ENCODE measurements at places on chromosomes 6 and 20.

- no peak for DNase-seq
These were observed 17.3 kb downstream of the VSTM2L start for GRCh38 chr20:37920270-37920669.

DNA sequence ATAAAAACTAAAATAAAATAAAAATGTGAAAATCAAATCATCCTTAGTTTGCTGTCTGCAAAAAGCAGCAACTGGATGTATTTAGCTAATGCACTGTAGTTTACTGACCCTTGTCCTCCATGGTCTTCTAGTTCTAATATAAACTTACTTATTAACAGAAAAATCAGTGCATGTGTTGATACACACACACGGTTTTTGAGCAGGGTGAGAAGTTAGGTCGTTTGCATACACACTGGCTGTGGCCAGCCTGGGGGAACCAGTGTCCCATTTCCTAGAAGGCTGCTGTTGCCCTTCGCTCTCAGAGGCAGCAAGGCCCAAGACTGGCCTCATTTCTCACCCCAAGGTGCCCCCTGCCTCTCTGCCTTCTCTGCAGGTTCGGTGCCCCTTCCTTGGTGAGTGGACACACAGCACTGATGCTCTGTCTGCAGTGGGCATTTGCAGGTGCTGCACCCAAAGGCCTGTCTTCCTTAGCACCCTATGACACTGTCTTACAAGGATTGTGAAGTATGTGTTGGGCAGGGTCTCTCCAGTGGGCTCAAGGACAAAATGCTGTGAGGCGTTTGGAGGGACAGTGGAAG lies 168.5 kb downstream of the SCP2D1 start:
- DNase-seq, result no peak

GRCh38 chr20:48467622-48468021 lies 360.2 kb downstream of the PREX1 start:
- DNase-seq, result peak; percentile 7

GRCh38 chr6:69064226-69064625 lies 429.1 kb downstream of the ADGRB3 start:
- DNase-seq, result peak; percentile 34

DNA sequence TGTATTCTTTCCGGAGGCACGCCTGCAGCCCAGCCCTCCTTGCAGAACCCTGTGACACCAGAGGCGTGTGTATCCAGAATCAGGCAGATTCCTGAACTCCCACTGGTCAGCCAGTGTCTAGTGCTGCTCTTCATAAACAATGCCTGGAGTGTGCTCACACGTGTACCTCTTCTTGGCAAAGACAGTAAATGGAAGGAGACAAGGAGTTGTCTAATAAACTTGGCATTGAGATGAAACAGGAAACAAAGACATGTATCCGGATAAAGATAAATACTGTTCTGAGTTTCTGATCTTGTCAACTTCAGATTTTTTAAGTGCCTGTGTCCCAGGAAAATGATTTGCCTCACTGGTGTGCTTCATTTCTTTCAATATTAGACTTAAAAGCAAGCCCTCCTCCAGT lies 1.7 kb downstream of the RPS6KA2 start:
- no peak for DNase-seq

DNA sequence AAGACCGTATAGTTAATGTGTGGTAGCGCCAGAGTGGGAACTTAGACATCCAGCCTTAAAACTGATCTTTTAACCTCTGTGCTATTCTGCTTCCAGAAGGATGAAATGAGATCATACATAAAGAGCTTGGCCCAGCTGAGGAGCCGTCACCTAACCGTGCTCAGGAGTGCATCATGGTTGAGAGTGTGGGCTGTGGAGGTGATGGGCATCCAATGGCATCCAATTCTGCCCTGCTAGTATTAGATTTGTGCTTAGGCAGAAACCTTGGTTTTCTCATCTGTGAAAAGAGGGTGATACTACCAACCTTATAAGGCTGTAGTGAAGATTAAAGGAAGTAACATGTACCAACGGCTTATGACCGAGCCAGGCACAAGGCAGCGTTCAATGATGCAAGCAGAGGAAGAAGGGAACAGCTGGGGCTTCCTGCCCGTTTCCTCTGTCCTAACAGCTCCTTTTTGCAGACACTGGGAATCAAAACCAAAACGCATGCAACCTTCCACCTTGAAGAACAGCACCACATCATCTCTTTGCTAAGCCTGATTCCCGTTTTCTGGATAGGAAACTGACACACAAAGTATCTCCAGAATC lies 1.3 kb downstream of the SLC22A16 start:
- no peak for DNase-seq

- DNase-seq, result no peak
These were observed 6.0 kb downstream of the MKKS start for GRCh38 chr20:10428008-10428407.

DNA sequence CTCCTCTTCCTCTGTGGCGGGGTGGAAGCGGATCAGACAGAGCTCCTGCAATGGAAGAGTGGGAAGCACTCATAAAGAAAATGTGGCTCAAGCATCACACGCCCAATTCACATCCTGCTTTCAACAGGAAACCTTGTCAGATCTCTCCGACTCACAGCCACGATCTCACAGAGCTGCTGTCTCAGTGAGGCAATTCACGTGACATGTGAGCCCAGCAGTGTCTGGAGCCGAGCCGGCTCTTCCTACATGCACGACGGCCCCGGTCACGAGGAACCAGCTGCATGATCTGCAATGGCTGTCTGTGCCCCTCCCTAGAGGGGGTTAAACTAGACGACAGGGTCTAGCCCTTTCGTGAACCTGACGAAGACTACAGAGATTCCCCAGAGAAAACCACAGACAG lies 29.5 kb upstream of the TCFL5 start:
- DNase-seq, result no peak

DNA sequence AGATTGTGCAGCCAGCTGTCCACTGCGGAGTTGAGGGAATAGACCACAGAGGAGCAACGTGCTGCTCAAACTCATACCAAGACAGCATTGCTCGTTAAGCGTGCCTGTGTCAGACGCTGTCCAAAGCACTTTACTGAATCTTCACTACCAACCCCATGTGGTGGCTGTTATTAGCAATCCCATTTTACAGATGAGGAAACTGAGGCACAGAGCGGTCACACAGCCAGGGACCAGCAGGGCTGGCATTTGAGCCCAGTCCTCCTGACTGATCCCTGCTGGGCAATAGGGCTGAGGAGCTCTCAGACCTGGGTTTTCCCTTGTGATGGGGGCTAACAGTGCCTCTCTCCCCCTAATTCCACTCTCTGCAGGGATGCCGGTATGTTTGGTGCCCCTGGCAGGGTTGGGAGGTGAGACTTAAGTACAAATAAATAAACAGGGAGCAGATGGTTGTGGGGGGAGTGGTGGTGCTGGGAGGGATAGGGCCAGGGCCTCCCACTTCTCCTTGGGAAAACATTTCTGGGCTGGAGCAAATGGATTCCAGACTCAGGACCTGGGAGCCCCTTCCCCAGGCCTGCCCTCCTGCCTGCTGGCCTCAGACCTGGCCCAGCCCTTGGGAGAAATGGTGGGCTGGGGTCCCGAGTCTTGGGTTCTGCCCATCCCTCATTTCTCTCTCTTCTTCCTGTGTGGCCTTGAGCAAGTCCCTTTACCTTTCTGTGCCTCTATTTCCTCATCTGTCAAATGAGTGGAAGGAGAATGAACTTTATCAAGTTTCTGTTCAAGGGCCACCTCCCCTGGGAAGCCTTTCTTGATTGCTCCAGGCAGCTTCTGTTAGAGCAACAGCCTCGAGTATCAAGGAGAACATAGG lies 17.7 kb downstream of the SRXN1 start:
- DNase-seq, result no peak

DNA sequence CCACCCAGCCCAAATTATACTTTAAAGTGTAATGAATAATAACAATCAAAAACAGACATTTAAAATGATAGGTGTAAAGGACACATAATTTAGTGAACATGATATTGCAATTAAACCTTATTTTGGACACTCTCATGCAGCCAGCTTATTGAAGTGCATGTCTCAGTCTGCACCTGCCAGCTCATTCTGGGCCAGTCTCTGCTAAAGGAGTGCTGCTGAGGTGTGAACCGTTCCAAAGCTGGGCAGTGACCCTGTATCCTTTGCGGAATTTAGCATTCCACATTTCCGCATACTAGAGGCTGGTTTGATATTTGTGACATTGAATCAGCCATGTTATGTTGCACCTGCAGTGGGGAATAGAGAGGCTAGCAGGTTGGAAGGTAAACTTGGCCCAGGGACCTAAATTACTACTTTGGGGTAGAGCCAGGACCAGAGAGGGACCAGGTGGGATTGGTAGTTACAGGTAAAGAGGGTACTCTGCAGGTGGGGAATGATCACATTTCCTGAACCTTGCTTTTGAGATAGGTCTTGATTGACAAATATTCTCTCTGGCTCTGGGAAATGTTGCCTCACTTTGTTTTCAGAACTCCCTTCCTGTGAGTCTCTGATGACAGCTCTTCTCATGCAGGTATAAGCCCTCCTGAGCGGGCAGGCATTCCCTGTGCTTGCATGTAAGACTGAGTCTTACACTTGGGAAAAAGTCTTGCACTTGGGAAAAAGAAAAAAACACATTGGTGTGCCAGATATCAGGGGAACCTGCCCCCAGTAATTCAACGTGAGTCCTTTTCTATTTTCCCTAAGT lies 26.2 kb downstream of the TULP4 start:
- DNase-seq, result no peak

DNA sequence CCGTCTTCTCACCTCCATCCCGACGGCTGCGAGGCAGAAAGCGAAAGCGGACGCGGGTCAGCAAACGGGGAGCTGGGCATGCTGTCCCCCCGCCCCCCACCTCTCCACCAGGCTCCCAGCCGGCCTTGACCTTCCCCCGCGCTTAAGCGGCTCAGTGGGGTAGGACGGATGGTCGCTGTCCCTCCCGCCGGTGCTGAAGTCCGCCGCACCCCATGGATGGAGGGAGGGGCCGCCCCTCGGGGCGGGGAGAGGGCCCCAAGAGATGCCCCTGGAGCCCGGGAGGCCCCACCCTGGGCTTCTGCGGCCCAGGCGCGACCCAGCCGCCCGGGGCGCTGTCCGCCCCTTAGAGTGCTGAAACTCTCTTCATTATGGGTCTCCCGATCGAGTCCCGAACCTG lies at the start of gene KCNB1:
KCNB1 (minus strand) TSS at position 48 of the 397 bp plus-strand sequence. CDS start 188 bp downstream, outside the sequence.
- DNase-seq, result peak; percentile 90

- DNase-seq, result no peak
These were observed 27.3 kb downstream of the RRBP1 start for GRCh38 chr20:17654649-17655285.

GRCh38 chr6:125528621-125529041 lies 220.8 kb upstream of the HEY2 start:
- DNase-seq, result no peak

GRCh38 chr6:75188221-75188925 lies 17.5 kb downstream of the COL12A1 start:
- DNase-seq, result no peak

DNA sequence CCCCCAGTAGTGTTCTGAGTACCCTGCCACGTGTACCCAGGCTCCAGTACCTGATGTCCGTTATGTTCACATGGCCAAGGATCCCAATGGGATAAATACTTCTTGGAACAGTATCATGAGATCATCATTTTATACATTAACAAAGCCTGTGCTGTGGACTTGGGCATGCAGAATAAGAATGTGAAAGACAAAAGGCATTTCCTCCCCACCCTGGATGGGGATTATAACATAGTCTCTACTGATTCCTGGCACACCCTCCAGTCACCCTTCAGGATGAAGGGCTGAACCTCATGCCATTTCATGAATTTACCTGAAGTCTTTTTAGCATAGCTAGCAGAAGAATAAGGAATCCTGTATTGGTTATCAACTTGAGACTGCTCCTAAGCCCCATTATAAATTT lies 2.8 kb downstream of the TNFRSF21 start:
- DNase-seq, result no peak

GRCh38 chr20:44594730-44595129 lies 12.4 kb downstream of the PKIG start:
- DNase-seq, result peak; percentile 42

DNA sequence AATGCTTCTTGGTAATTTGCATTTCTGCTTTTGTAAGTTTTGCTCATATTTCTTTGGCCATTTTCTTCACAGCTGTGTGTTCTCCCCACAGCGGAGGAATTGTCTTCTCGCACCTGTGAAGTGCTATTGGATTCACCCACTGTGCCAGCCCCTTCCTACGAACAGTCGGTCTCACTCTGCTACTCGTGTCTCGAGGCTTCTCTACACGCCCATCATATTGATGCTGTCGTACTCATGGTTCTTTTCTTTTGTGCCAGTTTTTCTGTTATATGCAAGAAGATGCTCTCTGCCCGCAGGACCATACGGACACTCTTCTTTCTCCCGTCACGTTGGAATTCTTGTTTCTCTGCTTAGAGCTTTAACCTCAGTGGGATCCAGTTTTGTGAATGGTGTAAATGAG lies 200.3 kb downstream of the DLL1 start:
- no peak for DNase-seq

GRCh38 chr6:147559006-147559405 lies 50.5 kb downstream of the SAMD5 start:
- DNase-seq, result peak; percentile 80

- DNase-seq, result no peak
These were observed 129.3 kb upstream of the PDE7B start for GRCh38 chr6:135722190-135722589.

GRCh38 chr6:151242420-151242861 lies 2.7 kb downstream of the AKAP12 start:
- peak; percentile 52 for DNase-seq

- no peak for DNase-seq
These were observed 331.7 kb downstream of the FARS2 start for GRCh38 chr6:5592886-5593519.

DNA sequence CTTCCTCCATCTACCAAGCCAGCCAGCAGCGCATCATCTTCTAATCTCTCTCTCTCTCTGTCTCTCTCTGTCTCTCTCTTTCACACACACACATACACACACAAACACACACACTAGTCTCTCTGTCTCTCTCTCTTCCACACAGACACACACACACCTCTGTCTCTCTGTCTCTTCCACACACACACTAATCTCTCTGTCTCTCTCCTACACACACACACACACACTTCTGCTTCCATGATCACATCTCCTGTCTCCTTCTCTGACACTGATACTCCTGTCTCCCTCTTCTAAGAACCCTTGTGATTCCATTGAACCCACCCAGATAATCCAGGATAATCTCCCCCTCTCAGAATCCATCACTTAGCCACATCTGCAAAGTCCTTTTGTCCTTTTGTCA lies 181.3 kb downstream of the NFATC2 start:
- no peak for DNase-seq

GRCh38 chr6:13624871-13625288 lies 9.7 kb downstream of the NOL7 start:
- DNase-seq, result peak; percentile 6

DNA sequence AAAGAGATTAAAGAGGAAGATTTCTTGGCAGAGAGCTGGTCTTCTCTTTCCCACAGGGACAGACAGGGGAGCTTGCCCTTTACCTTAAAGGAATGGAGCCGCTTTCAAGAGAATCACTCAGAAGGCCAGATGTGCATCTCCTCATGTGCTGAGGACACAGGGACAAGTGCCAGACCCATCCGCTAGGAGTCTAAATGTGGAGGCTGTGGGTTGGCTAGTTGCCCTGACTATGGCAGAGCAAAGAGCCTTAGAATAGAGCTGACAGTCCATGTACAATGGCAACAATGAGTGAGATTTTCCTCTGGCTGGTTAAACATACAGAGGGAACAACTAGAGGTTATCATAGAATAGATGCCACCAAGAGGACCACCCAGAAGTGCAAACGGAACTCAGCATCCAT lies 7.3 kb upstream of the DOK5 start:
- DNase-seq, result no peak
